IMR-90 (cell line): ENCODE measurements at places on chromosomes 1 and 21. TPM values are rescaled to one million over a fixed set of nuclear protein-coding genes. Genes with fewer than 3 reads are reported as not detected.

GRCh38 chr1:20343938-20344302, 53.2 kb downstream of the VWA5B1 start:
- DNase-seq: no peak

The C1orf185 gene
- polyA plus RNA-seq: not detected in 2 replicates

GRCh38 chr1:147215540-147215916, 9.6 kb downstream of the FMO5 start:
- DNase-seq: no peak

DNA sequence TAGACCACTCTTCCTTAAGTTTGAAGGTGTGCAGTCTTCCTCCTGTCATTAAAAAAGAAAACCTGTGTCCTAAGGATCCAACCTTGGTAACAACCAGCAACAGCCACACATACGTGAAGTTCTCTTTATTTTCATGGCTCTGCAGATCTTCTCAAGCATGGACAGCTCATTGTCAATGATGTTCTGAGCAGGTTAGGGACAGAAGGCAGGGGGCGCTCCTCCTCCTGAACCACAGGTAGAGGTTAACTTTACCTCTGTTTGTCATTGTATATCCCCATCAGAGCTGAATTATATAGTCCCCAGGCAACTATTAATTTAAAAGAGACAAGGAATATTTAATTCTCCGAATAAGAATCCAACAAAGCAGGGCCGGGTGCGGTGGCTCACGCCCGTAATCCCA, 52.5 kb upstream of the CR2 start:
- no peak for DNase-seq

DNA sequence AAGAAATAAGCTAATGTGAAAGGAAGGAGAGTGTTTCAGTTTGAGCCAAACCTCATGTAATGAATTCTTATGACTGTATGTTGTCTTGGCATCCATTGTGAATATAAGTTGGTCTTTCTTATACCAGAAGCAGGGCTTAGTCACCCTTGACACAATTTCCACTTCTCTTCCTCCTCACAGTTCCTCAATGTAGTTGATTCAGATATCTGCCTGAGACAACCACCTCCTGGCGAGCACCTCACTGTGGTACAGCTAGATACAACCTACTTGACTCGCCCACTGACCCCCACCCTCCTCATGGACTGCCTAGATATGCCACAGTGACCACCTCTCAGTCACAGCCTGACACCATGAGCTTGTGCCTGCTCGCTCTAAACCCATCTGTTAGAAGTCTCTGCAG, 45.6 kb downstream of the KYAT3 start:
- DNase-seq: peak; percentile 66

DNA sequence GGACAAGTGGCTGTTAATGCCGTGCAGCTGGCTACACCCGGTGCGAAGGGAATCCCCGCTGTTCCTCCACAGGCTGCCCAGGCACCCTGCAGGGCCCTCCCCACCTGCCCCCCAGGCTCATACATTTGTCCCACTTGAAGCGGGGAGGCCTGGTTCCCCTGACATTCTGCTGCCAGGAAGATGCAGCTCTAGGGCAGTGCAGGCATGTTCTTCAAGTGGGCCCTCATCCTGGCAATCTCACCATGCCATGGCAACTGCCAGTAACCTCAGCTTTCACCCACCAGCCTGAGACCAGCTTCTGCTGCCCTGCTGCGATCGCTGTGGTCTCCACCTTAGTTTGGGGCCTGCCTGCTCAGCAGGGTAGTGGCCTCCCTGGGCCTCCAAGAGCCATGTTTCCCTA, 151.9 kb upstream of the COL6A1 start:
- no peak for DNase-seq

The LIPI gene
- polyA plus RNA-seq: not detected in 2 replicates

DNA sequence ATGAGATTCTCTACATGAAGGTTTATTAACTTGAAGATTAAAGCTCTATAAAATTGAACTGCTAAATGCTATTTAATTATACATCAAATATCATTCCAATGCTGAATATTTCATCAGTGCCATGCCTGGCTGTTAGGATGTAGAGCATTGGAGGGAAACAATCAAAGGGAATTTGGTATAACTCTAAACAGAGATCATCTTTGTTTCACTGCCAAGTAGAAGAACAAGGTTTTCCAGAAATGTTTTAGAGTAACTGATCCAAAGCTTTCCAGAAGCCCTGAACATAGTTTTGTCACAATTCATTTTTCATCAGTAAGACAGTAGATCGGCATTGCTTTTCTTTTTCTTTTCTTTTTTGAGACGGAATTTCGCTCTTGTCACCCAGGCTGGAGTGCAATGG, 5.9 kb upstream of the DSTYK start:
- no peak for DNase-seq

DNA sequence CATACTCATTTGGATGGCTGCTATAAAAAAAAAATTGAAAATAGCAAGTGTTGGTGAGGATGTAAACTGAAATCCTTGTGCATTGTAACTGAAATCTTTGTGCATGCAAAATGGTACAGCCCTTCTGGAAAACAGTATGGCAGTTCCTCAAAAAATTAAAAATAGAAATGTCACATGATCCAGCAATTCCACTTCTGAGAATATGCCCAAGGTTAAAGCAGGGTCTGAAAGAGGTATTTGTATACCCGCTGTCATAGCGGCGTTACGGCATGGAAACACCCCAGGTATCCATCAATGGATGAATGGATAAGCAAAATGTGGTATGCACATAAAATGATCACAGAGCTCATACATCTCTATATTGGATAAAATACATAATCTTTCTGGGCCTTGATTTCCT, 116.7 kb downstream of the RUSC1 start:
- no peak for DNase-seq

DNA sequence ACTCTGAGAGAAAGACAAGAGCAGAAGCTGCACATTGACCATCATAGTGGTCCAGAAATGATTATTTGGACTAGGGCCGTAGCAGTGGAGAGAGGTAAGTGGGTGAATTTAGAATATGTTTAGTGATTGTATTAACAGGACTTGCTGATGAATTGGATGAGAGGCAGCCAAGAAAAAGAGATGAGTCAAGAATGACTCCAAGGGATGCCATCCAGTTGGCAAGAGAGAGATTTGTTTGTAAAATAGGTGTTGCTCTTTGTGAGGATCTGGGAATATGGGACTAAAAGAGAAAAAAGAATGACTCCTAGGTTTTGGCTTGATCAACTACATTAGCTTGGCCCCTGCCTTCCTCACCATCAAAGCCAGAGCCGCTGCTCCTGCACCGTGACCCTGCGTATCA, 54.2 kb upstream of the ARTN start:
- peak; percentile 76 for DNase-seq

The AKR7A3 gene
- 0.62 and 0.66 TPM in 2 replicates for polyA plus RNA-seq
